ENCODE measurements at places on chromosomes 5 and 9.

GRCh38 chr9:18939943-18940342 lies 93.1 kb downstream of the SAXO1 start:
- peak; percentile 8 for DNase-seq

- DNase-seq, result no peak
Measured at GRCh38 chr5:170741801-170742200, 41.7 kb upstream of the GABRP start.

DNA sequence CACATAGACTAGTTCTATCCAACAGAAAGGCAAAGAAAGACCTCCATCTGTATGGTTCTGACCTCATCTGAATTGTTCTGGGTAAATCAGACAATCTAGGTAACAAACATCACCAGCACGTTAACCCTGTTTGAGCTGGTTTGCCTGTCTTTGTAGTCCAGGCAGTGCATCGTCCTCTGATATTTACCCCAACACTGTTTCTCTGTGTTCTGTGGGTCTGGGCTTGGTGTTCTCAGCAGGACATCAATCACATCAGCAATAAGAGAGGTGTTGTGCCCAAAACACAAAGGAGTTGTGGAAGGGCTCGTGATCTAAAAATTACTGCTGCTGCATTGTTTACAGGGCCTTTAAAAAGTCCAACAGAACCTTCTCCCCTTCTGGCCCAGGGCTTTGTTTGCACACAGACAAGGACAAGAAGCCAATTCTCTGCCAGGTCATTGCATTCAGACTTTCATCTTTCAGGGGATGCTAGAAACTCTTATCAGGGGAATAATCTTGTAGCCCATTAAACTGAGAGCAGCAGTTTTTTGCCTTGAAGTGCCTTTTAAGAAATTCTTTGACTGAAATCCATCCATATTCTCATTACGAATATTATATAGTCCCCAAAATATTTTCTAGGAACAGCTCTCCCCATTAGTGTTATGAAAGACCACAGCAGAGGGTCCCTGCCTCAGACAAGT lies 30.5 kb upstream of the MAP1B start:
- no peak for DNase-seq

- DNase-seq, result peak; percentile 20
Measured at GRCh38 chr5:113510836-113511451, 2.5 kb upstream of the YTHDC2 start.

DNA sequence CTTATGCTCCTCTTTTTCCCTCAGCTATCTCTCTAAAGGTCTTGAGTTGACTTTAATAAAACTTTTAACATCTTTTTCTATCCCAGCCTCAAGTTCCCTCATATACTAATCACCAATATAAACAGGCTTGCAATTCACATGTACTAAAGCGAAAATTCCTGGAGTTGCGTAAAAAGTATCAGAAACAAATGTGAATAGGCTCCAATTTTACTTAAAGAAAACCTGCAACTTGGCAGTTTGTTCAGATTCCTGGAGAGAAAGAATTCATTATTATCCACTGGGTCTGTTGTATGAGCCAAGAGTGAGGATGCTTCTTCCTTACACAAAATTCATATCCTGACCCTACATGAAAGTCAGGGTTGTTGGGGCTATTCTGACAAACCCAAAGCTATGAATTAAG lies 384.2 kb downstream of the DTWD2 start:
- DNase-seq, result no peak

DNA sequence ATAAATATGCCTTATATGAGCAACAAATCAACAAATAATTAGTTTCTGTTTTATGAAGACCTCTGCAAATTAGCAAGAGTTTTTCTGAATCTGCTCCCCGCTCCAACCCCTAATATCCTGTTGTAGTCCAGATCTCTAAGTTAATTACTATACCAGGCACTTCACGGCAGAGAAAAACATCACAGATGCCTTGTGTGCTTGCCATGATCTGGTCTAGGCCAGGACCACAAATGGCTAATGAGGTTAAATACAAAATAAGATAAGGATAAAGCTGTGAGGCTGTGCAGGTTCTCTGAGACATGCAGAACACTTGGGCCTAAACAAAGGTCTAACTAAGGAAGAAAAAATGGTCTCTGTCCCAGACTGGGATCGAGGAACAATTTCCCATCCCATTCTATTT lies 150.8 kb downstream of the SLIT3 start:
- no peak for DNase-seq

DNA sequence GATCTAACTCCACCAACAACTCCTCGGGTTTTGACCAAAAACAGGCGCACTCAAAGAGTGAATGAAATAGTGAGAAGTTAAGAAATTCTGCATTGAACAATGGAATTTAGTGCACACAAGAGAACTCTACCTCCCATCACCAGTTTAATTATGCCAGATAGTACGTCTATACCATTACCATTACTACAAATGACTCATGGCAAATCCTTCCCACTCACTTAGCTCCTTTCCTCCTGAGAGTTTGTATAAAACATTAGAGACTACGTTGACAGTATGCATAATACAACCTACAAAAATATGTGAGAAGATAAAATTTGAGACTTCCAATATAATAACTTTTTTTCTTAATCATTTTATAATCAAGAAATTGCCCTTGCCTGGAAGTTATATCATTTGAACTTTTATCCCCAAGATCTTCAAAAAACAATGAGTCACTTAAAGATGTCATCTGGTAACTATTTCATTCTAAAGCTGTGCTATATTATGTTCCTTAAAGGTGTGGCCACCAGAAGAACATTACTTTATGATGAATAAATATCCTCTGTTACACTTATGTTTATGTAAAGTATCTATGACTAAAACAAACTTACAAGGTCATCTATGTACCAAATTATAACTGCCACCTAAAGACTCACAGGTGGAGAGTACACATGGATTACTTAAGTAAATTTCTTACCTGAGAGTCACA lies 297.9 kb upstream of the PTGER4 start:
- no peak for DNase-seq

DNA sequence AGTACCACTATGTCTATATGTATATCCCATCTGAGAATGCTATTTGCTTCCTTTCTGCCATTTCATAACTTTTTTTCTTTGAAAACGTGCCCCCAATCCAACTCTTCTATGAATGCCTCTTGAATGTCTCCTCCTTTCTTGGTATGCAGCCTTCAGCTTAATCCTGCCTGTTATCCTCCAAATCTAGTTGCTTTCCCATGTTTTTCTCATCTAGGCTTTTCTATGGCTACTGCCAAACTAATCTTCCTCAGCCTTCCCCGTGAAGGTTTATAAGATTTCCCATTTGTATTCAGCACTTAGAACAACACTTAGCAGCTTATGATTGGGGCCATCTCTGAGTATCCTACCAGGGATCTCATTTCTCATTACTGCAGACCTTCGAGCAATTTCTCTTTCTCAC lies 2.5 kb downstream of the TGFBR1 start:
- DNase-seq, result no peak

- DNase-seq, result no peak
Measured at GRCh38 chr5:173139631-173140030, 4.7 kb upstream of the BNIP1 start.

DNA sequence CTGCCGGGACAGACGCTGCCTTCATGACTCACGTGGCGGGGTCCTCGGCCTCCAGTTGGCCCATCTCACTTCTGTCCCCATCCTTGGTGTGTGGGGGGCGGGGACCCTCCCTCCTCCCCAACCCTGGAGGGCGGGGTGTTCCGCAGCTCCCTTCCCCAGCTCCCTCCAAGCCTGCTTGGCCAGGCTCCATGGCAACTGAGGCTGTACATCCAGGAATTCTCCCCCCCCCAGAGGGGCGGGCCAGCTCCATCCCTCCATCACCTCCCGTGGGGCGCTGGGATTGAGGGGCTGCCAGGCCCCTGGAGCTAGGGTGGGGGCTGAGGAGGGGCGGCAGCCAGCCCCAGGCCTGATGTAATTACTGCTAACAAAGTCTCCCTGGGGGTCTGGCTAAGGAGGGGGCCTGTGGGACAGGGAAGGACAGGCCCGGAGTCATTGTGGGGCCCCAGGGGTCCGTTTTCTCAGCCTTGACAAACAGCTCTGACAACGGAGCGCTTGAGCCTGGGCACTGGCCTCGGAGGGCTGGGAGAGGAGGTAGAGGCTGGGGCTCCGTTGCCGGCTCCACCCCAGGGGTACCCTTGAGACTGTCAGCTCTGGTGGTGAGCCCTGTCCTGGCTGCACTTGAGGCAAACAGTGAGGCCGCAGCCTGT lies 8.0 kb downstream of the DIPK1B start:
- peak; percentile 35 for DNase-seq

DNA sequence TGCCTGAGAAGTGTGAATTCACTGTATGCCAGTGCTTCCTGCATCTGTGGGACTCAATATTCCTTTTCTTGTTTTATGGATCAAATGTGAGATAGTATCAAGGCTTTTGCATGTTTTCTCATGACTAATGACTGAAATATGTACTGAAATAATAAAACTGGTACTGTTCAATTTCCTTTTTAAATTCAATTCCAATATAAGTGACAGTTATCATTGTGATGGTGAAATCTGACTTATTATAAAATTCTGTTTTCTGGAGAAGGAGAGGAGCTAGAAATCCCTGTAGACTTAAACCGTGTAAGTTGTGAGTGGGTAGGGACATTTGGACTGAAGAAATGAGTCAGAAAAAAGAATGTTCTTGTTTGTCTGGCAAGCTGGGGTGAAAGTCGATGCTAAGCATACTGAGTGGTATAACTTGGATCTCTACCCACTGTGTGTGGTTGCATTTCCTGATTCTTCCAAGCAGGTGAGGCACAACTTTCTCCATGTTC lies 245.2 kb downstream of the EFNA5 start:
- DNase-seq, result no peak

DNA sequence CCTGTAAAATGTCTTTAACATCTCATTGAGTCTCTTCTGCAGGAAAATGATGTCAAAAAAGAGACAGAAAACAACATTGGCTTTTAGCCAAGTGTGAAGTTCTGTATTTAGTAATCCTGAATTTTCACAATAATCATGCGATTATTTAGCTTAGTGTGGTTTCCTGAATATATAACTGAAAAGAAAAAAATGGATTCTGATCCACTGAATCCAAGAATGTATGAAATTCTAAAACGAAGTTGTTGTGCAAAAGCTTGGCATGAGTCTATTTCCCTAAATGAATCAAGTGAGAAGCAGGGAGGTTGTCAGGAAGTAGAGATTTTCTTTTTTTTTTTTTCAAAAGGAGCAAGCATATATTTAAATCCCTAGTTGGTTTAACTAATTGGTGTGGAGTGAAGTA lies 145.9 kb upstream of the CDH6 start:
- DNase-seq, result no peak

DNA sequence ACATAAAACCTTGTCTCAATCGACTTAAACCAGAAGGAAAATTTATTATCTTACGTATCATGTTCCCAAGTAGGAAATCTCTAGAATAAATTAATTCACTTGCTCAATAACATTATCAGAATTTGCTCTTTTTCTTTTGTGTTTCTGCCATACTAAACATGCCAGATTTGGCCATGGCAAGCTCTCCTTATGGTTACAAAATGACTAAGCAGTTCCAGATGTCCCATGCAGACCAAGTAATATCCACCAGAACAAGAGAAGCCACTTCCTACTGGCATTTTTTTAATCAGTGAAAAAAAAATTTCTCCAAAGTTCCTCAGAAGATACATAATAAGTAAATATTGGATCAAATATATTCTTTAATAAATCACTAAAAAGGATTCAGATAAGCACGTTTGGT lies 25.2 kb upstream of the ADAMTS6 start:
- no peak for DNase-seq

- peak; percentile 33 for DNase-seq
Measured at GRCh38 chr5:32275396-32275741, 37.4 kb downstream of the MTMR12 start.
